ENCODE measurements at places on chromosomes 2 and 18.

- DNase-seq, result no peak
Measured at GRCh38 chr2:73938718-73939352, 12.2 kb downstream of the DGUOK start.

DNA sequence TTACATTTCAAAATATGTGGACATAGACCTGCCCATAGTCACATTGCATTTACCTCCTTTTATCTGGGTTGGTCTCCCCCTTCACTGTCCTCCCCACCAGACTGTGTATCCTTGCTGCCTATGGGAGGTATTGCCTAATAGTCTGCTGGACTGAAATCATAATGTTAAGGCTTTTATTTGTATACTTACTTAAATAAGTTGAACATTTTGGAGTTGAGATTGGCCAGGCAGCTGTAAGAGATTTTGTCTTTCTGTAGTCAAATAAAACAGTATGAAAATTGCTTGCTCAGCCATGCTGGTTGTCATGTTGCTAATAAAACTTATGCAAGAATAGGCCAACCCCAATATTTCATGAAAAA, 280.9 kb downstream of the PTPRM start:
- DNase-seq, result no peak

- no peak for DNase-seq
Measured at GRCh38 chr2:83640506-83640905, 818.6 kb downstream of the SUCLG1 start.

- DNase-seq, result no peak
Measured at GRCh38 chr18:78511666-78512601, 467.7 kb upstream of the SALL3 start.

DNA sequence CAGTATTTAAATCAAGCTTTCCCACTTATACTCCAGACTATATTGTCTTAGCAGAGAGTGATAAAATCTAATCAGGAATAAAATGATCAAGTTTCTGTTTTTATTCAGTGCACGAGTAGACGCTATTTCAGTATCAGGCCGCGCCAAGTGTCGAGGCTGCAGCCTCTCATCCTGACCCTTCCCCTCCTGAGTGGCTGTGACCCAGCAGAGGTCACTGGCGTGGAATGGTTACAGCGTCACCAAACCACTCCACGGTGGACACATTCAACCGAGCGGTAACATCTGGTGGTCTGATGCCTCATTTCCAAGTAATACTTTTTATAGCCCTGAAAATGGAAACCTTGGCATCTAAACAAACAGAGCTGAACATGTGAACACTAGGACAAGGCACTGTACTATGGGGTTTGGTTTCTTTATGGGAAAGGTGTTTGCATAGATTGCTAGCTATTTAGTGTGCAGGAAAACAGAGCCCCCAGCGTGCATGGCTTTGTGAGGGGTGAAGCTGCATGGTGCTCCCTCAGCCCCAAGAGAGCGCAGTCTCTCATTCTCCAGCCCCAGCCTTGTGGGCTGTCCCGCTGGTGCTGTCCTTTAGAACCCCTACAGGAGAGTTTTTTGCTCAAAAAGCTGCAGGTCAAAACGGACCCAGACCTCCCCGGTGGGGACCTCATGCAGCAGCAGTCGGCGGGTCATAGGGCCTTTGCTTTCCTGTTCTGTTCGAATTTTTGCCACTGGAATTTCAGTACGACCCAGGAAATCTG, 28.4 kb downstream of the FAM228A start:
- DNase-seq, result no peak

GRCh38 chr2:47270421-47270820, 115.3 kb upstream of the STPG4 start:
- DNase-seq, result no peak

DNA sequence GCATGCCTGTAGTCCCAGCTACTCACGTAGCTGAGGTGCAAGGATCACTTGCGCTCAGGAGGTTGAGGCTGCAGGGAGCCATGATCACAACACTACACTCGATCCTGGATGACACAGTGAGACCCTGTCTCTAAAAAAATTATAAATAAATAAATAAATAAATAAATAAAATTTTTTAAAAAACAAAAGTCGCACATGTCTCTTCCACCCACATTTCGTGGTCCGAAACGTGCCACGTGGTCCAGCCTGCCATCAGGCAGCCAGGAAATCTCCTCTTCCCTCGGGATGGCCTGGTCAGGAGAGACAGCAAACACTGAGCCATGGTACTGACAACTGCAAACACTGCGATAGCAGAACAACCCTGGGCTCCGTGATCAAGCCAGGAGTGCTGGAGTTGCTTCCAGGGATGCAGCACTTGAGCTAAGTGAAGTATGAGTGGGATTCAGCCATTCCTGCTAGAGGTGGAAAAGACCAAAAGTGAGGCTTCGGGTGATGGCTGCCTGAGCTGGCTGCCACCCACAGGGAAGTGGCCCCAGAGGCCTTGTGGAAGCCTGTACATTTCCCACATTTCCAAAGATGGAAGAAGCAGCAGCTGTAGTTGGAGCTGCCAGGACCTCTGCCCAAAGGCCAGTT, 193.1 kb downstream of the SMAD2 start:
- DNase-seq, result no peak

- no peak for DNase-seq
Measured at GRCh38 chr2:211216221-211216620, 659.8 kb downstream of the CPS1 start.

- no peak for DNase-seq
Measured at GRCh38 chr2:47046271-47046670, 108.8 kb downstream of the STPG4 start.

- no peak for DNase-seq
Measured at GRCh38 chr2:86238354-86238753, 39.1 kb downstream of the MRPL35 start.

DNA sequence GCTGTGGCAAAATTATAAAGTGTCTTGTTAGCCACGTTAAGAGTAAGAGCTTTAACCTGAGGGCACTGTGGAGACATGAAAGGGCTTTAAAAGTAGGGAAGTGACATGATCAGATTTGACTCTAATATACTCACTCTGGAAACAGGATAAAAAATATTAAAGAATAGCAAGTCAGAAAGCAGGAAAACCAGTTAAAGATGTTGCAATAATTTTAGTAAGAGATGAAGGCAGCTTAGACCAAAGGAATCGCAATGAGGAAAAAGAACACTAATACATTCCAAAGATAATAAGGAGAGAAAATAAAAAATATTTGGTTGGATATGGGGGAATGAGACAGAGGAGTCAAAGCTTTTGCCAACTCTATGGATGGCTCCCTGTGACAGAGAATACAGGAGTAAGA, 183.8 kb downstream of the DYM start:
- no peak for DNase-seq

DNA sequence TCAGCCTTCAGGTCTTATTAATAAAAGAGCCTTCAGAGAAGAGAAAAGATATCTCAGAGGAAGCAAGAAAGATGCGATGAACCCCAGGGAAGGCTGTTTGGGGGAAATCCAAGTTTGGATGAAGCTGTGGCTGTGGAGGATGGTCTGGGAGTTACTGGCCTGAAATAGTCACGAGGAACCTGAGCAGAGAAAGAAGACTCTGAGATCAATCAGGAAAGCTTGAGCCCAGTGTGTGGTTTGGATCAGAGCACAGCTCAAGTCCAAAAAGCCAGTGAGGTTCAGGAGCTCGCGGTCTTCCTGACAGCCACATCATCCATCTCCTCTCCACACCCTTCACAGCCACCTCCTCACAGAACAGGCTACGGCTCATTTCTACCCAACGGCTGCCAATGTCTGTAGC, 87.4 kb upstream of the SERPINE2 start:
- DNase-seq, result no peak

DNA sequence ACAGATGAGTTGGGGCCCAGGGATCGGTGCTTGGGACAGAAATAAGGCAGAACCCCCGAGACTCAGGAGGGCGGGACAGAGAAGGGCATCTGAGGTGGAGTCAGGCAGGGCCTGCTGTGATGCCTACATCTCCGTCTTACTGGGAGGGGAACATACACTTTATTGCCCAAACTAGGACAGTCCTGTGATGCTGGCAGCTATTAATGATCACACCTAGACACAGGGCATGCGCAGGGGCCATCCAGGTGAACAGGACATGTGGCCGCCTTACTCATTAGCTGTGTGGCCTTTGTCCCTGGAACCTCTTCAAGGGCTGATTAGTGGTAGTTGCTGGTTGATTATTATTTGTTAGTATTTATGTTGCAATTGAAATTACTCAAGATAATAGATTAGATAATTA, 33.2 kb downstream of the MLPH start:
- DNase-seq, result no peak

DNA sequence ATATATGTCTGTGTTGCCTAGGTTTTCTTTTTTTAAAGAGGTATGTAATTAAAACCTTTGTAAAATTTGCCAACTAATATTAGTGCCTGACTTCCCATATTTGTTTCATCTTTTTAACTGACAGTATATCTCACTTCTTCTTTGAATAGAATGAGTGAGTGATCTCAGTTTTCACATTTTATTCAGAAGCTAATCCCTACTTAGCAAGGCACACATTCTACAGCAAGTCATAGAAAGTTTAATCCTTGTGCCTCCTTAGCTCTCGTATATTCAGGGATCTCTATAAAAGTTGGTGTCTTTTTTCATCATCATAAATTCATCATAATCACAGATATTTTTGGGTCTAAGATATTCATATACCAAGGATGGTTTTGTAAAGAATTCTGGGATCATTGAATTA, 66.6 kb downstream of the RIF1 start:
- DNase-seq, result no peak

DNA sequence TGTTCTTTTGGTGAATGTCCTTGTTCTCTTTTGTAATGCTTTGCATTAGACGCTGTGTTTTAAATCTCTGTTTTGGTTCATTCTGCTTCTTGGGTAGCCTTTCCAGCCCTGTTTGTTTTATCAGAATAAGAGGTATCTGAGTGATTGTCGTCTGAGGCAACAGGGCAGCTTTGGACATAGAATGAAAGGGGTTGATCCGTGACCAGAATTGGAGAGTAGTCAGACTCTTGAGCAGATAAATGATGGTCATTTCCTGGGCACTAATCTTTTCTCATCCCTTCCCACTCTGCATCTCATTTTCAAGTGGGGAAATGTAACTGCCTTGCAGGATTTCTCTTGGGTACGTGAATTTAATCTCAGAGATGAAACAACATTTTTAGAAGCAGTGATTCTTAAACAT, 61.4 kb downstream of the TAF4B start:
- no peak for DNase-seq
